ENCODE measurements at places on chromosomes 2 and 18. TPM values are rescaled to one million over a fixed set of nuclear protein-coding genes. Genes with fewer than 3 reads are reported as not detected.

SIX3 gene
- not detected for total RNA-seq

HOXD13 gene
- 14.9 TPM for total RNA-seq

DNA sequence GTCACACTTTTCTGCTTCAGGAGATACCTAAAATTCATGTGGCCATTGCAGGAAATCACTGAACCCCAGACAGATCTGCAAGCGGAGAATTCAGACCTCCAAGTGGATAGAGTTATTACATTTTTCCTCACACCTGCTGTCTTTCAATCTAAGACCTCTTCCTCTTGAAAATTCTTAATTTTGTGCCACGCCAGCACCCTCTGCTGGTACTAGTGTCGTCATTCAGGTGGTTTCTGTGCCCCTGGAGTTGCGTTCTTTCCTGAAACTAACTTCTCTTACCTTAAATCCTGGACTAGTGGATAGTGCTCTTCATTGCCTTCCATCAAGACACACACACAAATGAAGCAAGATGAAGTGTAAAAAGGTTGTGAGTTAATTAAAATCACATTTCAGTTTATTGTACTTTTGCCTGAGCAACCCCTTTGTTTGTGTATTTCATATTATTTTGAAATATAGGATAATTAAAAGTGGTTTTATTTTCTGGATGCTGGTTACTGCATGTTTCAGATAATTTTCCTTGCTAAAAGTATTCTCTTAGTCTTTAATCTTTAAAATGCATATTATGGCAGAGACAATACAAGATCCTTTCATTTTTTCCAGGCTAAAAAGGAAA lies 1.6 kb upstream of the DNER start:
- DNase-seq: no peak

GRCh38 chr2:105385731-105386540 lies 12.9 kb downstream of the FHL2 start:
- DNase-seq: no peak

ZC3H8 gene
- 26.3 TPM for total RNA-seq

GPR35 gene
- 0.63 TPM for total RNA-seq

- DNase-seq: no peak
Measured at GRCh38 chr2:20241973-20242726, 17.2 kb upstream of the SDC1 start.

FSHR gene
- 0.69 TPM for total RNA-seq

GRCh38 chr2:229835596-229836283 lies 86.1 kb downstream of the TRIP12 start:
- no peak for DNase-seq

GRCh38 chr2:219437690-219438206 lies 3.1 kb downstream of the SPEG start:
- no peak for DNase-seq

MPHOSPH10 gene
- total RNA-seq: 24.3 TPM

DNA sequence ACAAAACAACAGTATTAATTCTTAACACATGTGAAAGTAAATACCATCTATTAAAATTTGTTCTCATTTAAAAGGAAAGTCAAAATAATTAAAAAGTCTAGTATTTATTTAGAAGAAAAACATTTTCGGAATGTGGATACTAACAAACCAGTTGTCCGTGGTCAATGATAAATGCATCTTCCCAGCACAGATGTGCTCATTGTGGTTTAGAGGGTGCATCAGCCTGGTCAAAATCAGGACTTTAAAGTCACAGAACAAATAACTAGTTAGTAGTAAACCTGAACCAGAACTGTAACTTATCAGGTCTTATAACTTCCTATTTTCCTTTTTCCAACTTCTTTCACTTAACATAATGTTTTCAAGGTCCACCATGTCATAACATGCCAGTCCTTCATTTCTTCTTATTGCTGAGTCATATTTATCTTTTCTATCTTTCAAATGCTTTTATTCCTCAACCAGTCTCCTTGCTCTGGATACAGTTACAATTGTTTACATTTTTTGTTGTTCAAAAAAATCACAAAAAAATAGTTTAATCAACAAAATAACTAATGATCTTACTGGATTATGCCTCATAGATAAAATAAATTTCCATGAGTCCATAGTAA lies 55.8 kb downstream of the ID2 start:
- no peak for DNase-seq

DNA sequence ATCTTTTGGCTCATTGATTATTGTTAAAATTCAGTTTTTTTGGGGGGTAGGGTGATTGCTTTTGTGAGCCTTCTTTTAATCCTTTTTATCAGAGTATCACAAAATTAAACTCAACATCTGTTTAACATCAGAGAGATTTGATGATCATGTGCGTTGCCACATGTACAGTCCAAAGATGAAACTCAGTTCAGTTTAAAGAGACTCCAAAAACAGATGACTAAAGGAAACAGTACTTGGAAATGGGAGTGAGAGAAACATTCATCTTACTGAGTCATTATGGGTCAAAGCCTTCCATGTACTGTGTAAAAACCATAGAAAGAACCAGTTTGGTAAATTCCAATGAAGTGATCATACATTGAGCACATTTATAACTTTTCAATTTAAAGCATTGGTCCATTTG lies 53.0 kb downstream of the LYPD6 start:
- DNase-seq: no peak

- no peak for DNase-seq
Measured at GRCh38 chr2:234670806-234671205, 173.9 kb upstream of the ARL4C start.

DNA sequence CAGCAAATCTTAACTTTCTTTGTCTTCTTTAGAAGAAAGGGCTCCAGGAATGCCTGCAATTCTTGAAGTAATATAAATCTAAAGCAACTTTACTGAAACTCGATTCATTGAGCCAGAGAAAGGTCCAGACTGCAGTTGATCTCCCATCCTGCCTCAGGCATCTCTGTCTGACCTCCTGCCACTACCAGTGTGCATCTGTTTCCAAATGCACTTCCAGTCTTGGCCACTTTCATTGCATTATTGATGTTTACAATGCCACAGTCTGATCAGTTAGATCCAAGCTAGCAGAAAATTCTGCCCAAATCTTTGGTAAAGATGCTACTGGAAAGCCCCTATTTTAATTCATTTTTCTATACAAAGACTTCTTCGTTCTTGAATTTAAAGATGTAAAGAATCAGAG lies 158.0 kb downstream of the RAPGEF4 start:
- DNase-seq: no peak

CNRIP1 gene
- 38.0 TPM for total RNA-seq

DNA sequence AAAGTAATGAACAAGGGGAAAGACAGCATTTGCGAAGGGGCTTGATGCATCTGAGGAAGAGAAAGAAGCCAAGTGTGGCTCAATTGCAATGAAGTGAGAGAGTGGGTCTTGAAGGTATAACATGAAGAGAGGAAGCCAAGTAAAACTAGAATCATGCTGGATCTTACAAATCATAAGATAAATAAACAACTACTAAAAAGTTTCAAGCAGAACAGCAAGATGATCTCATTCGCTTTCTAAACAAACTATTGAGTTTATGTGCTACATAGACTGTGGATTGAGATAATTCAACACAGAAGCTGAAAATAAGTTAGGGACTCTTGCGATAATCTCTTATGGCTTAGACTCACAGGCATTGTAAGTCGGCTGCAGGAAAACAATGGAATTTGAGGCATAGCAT lies 1310.5 kb upstream of the NRXN1 start:
- DNase-seq: no peak

- no peak for DNase-seq
Measured at GRCh38 chr2:73117441-73117840, 4.7 kb upstream of the RAB11FIP5 start.

DNA sequence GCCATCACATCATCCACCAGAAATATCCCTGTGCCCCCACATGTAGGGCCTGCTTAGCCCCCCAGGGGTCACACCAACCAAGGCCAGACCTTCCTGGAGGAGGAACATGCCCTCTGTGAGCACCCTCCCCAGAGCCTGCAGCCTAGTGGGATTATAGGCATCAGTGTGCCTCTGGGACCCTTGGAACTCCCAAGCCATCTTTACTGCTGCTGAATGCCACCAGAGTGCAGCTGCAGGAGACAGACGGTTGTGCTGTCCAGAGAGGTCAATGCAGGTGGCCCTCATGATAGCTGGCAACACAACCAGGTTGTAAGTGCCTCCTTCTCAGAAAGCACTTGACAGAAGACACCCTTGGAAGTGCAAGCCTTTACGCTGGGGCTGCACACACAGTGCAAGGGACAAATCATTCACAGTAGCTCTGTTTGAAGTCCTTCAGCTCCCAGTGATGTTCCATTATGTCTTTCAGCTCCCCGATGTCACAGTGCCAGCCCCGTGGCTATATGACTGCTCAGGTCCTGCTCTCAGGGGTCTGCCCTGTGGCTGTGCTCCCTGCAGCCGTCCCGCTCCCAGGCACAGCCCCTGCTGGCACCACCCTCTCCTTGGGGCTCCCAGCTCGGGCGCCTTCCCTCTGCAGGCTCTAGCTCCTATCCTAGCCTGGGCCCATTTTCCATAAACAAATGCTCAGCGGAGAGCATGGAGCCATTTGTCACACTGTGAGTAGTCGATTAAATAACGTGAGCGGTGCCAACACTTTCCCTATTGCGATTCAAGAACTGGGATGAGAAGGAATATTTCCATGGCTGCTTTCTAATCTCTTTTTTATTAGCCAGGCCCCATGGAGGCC lies 65.1 kb downstream of the EDAR start:
- no peak for DNase-seq

DNA sequence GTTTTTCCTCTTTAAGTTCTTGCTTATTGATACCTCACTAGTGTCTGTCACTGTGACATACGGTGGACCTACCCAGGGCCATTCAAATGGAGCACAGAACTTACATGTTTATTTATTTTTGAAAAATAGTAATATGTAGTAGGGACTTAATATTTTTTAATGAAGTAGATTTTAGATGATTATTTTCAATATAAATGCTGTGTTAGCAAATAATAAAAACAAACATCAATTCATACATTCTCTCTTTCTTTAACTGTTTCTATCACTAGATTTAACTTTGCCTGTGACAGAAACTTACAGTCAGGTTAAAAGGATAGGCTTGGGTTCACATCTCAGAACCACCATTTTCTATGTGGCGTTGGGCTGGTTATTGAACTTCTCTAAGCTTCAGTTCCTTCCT lies 184.4 kb upstream of the RASGRP3 start:
- no peak for DNase-seq
